Activated CD4-positive, alpha-beta T cell treated with anti-CD3 and anti-CD28 coated beads, Interleukin-2, amount 10 ng/mL, durations not matched to agents 7 days and 5 days (primary cell): ENCODE measurements at places on chromosomes 7 and 10. TPM values are rescaled to one million over a fixed set of nuclear protein-coding genes. Genes with fewer than 3 reads are reported as not detected.
A peak's percentile ranks its signal among the peaks of the same experiment; 100 is the strongest.

GRCh38 chr10:17460756-17461155 lies 6.4 kb upstream of the ST8SIA6 start:
- DNase-seq = no peak

GRCh38 chr10:84241185-84241790 lies at the start of gene LRIT1:
TSS of gene LRIT1 (minus strand) at chr10:84241546. CDS start at chr10:84241439, 107 bp downstream.
- no peak for DNase-seq

- peak; percentile 76 for DNase-seq
Measured at GRCh38 chr7:26061678-26062603, 90.1 kb upstream of the NFE2L3 start.

DNA sequence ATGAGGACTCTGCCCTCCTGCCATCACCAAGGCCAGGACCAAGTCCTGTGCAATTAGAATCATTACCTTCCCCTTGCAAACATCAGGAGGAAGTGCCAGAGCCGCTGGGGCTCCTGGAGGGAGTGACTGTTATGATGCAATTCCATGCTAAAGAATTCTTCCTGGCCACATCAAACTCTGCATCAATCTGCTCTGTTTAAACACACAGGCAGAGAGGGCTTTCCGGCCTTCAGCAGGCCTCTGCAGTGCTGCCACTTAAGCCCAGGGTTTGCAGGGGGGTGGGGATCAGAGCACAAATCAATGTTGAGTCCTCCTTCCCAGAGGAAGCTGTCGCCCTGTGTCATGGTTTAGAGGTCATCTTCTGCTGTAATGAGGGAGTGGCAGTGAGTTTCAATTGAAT lies 58.1 kb downstream of the CTBP2 start:
- no peak for DNase-seq

DNA sequence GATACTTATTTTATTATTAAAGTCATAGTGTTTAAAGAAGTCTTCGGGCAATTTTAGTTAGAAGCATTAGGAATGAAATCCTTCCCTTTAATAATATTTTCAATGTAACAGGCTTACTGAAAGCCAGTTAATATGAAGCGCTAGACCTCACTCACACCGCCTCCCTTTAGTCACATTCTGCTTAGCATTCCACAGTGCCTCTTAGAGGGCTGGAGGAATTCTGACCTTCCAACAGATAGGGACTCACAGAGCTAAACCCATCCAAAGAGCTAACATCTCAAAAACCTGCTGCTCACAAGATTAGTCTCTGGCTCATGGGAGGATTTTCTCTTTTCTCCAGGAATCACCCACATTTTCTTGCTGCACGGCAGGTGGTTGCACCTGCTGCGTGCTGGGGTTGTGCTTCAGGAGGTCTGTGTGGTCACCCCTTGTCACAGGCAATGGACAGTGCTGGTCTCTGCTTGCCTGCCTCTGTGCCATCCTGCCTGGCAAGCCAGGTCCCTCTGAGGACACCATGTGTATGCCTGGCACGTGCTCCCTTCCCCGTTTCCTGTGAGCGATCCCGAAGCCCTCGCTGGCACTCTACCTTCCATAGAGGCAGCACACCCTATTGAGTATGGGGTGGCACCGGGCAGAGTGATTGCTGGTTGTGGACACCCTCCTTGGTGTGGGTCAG lies 91.8 kb downstream of the KLF6 start:
- DNase-seq = no peak

DNA sequence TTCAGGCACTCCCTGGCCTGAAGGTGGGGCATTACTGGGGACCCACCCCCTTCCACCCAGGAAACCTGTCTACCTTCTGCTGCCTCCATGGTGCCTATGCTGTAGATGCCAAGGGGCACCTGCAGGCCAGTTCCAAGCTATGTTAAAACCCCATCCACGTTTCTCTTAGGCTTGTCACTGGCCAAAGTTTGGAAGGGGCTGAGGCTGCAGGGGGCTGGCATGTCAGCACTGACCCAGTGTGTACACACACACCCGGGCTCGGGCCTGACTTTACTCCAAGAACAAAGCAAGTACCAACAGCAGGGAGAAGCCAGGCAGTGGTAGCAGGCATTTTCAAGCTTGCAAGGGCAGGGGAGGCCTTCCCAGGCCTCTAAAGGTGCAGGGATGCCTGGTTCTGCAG lies 53.8 kb upstream of the PCDH15 start:
- DNase-seq = no peak

HTR7 gene
- total RNA-seq = not detected

GRCh38 chr10:131363416-131363815 lies 51.9 kb upstream of the TCERG1L start:
- no peak for DNase-seq

GRCh38 chr10:117987244-117987909 lies 59.4 kb downstream of the RAB11FIP2 start:
- DNase-seq = no peak

- DNase-seq = no peak
Measured at GRCh38 chr7:94223375-94224084, 171.2 kb upstream of the COL1A2 start.

ATG9B gene
- total RNA-seq = 12.3 TPM

RELN gene
- not detected for total RNA-seq

DNA sequence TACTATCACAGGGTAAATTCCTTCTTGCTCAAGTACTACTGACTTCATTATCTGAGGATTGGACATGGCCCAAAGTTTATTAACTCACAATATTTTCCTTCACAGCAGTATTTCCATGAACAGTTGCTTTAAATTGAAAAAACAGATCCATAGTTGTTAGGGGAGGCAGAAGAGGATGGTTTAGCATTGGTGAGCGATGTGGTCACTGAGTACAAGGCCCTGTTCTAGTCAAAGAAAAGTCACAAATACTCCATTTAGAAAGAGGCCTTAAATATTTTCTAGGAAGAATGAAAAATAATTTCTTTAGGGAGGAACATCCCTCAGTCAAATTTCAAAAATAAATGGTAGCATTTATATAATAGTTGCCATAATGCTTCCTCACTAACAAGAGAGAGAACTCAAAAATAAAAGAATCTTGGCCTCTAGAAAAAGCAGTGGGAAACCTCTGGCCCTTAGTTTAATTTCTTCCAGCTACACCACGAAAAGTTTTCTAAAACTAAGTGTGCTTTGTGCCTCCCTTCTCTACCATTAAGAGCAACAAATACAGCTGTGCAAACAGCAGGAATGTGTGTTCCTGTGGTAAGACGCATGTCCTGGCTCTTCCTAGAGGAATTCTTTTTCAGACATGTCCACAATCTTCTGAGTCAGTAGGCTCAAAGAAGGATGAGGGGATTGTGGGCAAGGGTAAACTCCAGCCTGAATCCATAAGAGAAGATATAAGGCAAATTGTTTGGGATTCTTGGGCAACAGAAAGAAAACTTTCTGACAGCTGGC lies 105.7 kb downstream of the HOXA1 start:
- DNase-seq = no peak

DNA sequence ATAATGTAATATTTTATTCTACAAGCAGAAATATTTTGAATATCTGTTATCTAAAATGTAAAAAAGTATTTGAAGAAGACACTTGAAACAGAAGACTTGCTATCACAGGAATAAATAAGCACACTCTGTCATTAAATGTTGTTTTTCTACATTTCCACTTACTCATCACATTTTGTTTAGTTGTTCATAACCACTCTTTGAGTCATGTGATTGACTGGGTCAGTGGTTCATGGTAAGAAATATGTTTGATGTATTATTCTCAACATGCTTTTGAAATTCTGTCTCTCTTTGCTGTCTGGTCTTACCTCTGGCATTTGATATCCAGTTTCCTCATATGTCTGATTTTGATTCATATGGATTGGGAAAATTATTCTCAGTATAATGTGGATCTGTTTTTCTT lies 171.8 kb downstream of the SUGCT start:
- DNase-seq = no peak

COBL gene
- total RNA-seq = not detected

SEC61A2 gene
- total RNA-seq = 10.0 TPM

USP54 gene
- 2.6 TPM for total RNA-seq

DNA sequence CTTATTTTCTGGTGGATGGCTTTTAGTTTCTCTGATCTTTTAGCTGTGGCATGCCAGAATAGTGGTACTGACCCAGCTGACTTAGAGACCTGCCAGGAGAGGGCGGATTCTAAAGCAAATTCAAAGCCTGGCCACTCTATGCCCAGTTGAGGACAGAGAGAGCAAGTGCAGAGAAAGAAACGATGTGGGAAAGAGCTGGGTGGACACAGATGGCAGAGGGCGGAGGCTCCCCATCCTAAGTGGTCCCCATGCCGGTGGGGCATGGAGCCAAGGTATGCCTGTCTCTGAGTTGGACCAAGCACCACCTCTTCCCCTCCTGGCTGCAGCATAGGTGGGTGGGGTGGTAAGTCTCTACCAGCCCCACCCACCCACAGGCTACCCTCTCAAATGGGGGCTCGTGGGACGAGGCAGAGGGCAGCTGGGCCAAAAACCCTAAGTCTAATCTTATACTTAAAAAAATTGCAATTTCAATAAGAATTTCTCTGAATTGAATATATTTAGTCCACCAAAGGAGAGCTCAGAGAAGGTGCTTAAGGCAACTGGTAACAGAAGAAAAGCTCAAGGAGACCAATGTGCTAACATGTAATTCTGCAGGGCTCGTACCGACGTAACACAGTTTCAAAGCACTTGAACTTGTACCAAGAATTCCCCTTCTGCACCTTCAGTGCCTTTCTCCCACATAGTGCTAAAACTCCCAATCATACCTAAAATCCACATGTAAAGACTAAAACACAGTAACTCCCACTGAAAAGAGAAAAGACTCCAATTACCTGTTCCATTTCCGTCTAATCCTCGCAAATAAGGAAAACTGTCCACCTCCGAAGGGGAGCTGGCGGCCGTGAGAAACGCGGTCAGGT lies 85.7 kb upstream of the NMT2 start:
- no peak for DNase-seq
